ENCODE measurements at places on chromosomes 7 and 10. TPM values are rescaled to one million over a fixed set of nuclear protein-coding genes. Genes with fewer than 3 reads are reported as not detected.

- DNase-seq, result peak; percentile 68
- peak overlapping the region; percentile 59 for H3K4me3 ChIP-seq
- peaks cover 5% of the 10 kb centered on the region for H3K4me1 ChIP-seq
- no peak overlapping the region for H3K27ac ChIP-seq
- H3K36me3 ChIP-seq, result no peaks in the 10 kb centered on the region
Measured at GRCh38 chr10:48656241-48656913, 28.3 kb upstream of the WDFY4 start.

Gene DLX6
- not detected for total RNA-seq

DNA sequence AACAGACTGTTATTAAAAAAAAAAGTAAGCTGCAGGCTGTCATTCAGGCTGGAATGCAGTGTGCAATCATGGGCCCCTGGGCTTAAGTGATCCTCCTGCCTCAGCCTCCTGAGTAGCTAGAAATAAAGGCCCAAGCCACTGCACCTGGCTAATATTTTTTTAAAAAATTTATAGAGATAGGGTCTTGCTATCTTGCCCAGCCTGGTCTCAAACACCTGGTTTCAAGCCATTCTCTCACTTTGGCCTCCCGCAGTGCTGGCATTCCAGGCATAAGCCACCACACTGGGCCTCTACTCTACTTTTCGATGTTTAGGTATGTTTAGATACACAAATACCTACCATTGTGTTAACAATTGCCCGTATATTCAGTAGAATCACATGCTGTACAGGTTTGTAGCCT lies 270.4 kb upstream of the PRKCQ start:
- H3K4me3 ChIP-seq, result no peak overlapping the region
- no peak for DNase-seq
- no peak overlapping the region for H3K27ac ChIP-seq
- H3K4me1 ChIP-seq, result no peaks in the 10 kb centered on the region
- no peaks in the 10 kb centered on the region for H3K36me3 ChIP-seq

DNA sequence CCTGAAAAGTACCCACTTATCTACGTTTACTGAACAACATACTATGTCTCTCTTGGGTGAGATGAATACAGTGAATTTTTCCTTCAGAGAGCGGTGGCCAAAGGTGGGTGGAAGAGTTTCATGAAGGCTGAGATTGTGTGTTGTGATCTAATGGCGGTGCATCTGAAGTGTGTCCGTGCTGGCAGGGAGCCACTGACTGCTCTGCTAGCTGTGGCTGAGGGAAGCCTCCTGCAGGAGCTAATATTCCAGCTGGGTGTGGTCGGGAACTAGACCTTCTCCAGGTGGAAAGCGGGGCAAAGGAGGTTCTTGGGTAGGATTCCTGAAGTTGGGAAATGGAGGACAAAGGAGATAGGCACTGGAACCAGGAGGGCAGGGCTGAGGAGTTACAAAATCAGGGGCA lies 69.2 kb upstream of the GRB10 start:
- no peak overlapping the region for H3K27ac ChIP-seq
- no peak for DNase-seq
- H3K27me3 ChIP-seq, result no peaks in the 10 kb centered on the region
- no peaks in the 10 kb centered on the region for H3K4me1 ChIP-seq
- H3K4me3 ChIP-seq, result no peak overlapping the region
- H3K36me3 ChIP-seq, result no peaks in the 10 kb centered on the region

Gene ADK
- 65.1 TPM for total RNA-seq

Gene PIK3CG
- total RNA-seq, result 26.3 TPM

Gene OR2A12
- not detected for total RNA-seq

Gene CYP3A4
- total RNA-seq, result not detected

- H3K36me3 ChIP-seq, result no peaks in the 10 kb centered on the region
- H3K4me3 ChIP-seq, result no peak overlapping the region
- no peaks in the 10 kb centered on the region for H3K27me3 ChIP-seq
- no peak overlapping the region for H3K27ac ChIP-seq
- DNase-seq, result no peak
Measured at GRCh38 chr7:157545681-157546060, 208.9 kb downstream of the DNAJB6 start.

- no peak overlapping the region for H3K27ac ChIP-seq
- no peaks in the 10 kb centered on the region for H3K36me3 ChIP-seq
- no peaks in the 10 kb centered on the region for H3K4me1 ChIP-seq
- no peaks in the 10 kb centered on the region for H3K27me3 ChIP-seq
- H3K4me3 ChIP-seq, result no peak overlapping the region
Measured at GRCh38 chr10:52778511-52779392, 6.2 kb upstream of the MBL2 start.

Gene FOXI2
- not detected for total RNA-seq

DNA sequence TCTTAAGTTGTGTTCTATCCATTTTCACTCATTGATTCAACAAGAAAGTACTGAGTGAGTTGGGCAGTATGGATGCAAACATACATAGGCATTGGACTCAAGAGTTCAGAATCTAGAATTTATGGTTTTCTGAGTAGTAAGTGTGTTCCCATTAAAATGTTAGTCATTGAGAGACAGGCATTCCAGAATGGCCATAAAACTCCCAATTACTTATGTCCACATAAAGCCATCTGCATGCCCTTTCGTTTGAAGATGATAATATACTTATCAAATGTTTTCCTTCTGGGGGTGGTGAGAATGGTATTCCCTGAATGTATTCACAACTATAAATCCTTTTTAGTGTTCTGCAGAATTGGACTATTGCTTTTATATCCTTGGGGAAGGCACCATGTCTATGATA lies 131.6 kb downstream of the CD36 start:
- no peak for DNase-seq
- H3K4me3 ChIP-seq, result no peak overlapping the region
- H3K27me3 ChIP-seq, result no peaks in the 10 kb centered on the region
- no peak overlapping the region for H3K27ac ChIP-seq
- H3K36me3 ChIP-seq, result no peaks in the 10 kb centered on the region

DNA sequence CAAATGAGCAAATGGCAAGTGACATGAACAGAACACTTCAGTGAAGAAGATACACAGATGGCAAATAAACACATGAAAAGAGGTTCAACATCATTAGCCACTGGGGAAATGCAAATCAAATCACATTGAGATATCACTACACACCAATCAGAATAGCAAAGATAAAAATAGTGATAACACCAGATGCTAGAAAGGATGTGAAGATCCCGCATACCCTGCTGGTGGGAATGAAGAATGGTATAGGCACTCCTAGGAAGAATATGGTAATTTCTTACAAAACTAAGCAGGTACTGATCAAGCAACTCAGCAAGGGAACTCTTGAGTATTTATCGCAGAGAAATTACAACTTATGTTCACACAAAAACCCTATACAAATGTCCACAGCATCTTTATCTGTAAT lies 11.2 kb downstream of the LAMB4 start:
- no peak for DNase-seq
- H3K27me3 ChIP-seq, result no peaks in the 10 kb centered on the region
- no peaks in the 10 kb centered on the region for H3K4me1 ChIP-seq
- no peak overlapping the region for H3K27ac ChIP-seq

Gene GPR141
- total RNA-seq, result not detected

DNA sequence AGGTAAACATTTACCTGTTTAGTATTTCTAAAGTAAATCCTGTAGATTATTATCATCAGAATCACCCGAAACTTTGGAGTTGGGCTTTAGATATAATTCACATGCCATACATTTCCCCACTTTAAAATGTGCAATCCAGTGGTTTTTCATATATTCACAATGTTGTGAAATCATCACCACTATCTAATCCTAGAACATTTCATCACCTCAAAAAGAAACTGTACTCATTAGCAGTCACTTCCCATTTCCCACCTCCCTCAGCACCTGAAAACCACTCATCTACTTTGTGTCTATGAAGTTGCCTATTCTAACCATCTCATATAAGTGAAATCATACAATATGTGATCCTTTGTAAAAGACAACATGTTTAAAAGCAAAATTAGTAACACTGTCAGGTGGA lies 182.6 kb downstream of the FZD1 start:
- no peak overlapping the region for H3K4me3 ChIP-seq
- H3K27ac ChIP-seq, result no peak overlapping the region
- no peaks in the 10 kb centered on the region for H3K36me3 ChIP-seq
- H3K27me3 ChIP-seq, result no peaks in the 10 kb centered on the region
- H3K4me1 ChIP-seq, result no peaks in the 10 kb centered on the region

Gene ARHGEF35
- total RNA-seq, result 4.0 TPM

Gene MYOZ1
- total RNA-seq, result not detected

GRCh38 chr10:1465418-1465911 lies 271.9 kb downstream of the ADARB2 start:
- no peak overlapping the region for H3K27ac ChIP-seq
- no peaks in the 10 kb centered on the region for H3K27me3 ChIP-seq
- H3K36me3 ChIP-seq, result no peaks in the 10 kb centered on the region
- no peaks in the 10 kb centered on the region for H3K4me1 ChIP-seq
- no peak for DNase-seq

GRCh38 chr7:103541026-103541425 lies 95.0 kb upstream of the SLC26A5 start:
- no peaks in the 10 kb centered on the region for H3K36me3 ChIP-seq
- no peaks in the 10 kb centered on the region for H3K27me3 ChIP-seq
- no peak overlapping the region for H3K27ac ChIP-seq

Gene ABCA13
- not detected for total RNA-seq

DNA sequence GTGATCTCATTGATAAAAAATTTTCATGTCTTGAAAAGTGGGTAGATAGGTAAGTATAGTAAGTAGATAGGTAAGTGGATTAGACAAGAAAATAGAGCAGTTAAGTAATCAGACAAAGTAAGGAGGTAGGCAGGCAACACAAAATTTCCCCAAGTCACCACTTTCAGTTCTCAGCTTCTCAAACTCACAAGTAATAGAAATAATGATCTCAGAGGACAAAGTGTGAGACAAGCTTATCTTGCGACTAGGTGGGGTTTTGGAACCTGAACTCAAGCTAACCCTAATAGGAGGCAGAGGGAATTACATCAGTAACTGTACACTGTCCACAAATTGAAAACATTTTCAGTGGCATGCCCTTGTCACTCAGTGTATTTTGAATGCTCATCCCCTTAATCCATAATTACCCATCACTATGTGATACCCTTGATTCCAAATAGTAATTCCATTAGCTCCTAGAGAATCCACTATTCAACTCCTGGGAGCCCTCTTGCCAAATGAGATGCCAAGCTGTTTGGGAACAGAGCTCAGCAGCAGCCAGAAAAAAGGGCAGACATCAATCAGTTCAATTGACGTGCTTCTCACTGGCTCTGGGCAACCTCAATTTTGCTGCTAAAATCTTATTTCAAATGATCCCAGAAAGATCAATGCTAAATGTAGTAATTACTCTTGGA lies 703.2 kb downstream of the XPNPEP1 start:
- no peaks in the 10 kb centered on the region for H3K36me3 ChIP-seq
- no peak for DNase-seq
- no peaks in the 10 kb centered on the region for H3K4me1 ChIP-seq
- H3K4me3 ChIP-seq, result no peak overlapping the region
- H3K27me3 ChIP-seq, result no peaks in the 10 kb centered on the region
- no peak overlapping the region for H3K27ac ChIP-seq

- no peak overlapping the region for H3K4me3 ChIP-seq
- no peak overlapping the region for H3K27ac ChIP-seq
- no peaks in the 10 kb centered on the region for H3K27me3 ChIP-seq
- peaks cover 59% of the 10 kb centered on the region for H3K36me3 ChIP-seq
- no peak for DNase-seq
Measured at GRCh38 chr10:1128115-1128514, 71.9 kb downstream of the WDR37 start.

GRCh38 chr7:104758504-104758903 lies 255.5 kb upstream of the KMT2E start:
- no peak for DNase-seq
- H3K4me3 ChIP-seq, result no peak overlapping the region
- no peaks in the 10 kb centered on the region for H3K36me3 ChIP-seq
- H3K27me3 ChIP-seq, result no peaks in the 10 kb centered on the region
- no peaks in the 10 kb centered on the region for H3K4me1 ChIP-seq
- no peak overlapping the region for H3K27ac ChIP-seq

- no peaks in the 10 kb centered on the region for H3K27me3 ChIP-seq
- no peak for DNase-seq
- H3K36me3 ChIP-seq, result no peaks in the 10 kb centered on the region
- H3K4me3 ChIP-seq, result no peak overlapping the region
- peaks cover 16% of the 10 kb centered on the region for H3K4me1 ChIP-seq
Measured at GRCh38 chr10:70810967-70811366, 4.8 kb upstream of the SGPL1 start.

Gene GRID2IP
- 0.33 TPM for total RNA-seq

GRCh38 chr7:157709531-157710251 lies 372.9 kb downstream of the DNAJB6 start:
- H3K27ac ChIP-seq, result no peak overlapping the region
- H3K27me3 ChIP-seq, result peaks cover 6% of the 10 kb centered on the region
- no peaks in the 10 kb centered on the region for H3K36me3 ChIP-seq
- H3K4me3 ChIP-seq, result no peak overlapping the region
- DNase-seq, result no peak
- no peaks in the 10 kb centered on the region for H3K4me1 ChIP-seq

Measured in CD8-positive, alpha-beta memory T cell (primary cell).